ENCODE measurements at places on chromosomes 3 and 15.

DNA sequence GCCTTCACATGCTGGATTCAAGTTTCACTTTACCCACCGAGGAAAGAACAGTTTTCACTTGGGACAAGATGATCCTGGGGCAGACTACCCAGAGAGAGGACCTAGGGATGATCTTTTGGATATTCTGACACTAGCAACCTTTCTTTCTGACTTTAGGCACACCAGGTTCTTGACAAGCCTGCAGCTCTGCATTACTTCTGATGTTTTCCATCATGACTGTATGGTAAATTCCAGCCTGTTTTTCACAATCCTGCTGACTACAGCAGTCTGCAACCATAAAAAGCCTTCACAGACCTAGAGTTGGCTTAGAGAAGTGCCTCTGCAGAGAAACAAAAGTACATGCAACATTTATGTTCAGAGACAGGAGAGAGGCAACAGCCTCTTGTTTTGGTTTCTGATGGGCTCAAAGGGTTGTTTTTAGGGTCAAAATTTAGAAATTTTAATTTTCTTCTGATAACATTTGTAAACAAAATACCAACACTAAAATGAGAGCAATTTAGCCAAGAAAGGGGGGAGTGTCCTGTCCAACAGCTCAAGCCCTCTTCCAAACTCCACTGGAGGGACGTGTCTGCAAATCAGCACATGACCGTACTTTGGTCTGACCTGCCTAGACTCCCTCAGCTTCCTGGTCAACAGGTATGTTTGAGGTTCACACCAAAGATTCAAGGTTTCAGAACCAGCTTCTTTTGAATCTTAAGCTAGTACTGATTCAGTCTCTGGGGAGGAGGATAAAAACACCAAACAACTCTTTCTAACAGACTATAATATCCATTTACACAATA lies 799 bp downstream of the ABI3BP start:
- no peak for DNase-seq

DNA sequence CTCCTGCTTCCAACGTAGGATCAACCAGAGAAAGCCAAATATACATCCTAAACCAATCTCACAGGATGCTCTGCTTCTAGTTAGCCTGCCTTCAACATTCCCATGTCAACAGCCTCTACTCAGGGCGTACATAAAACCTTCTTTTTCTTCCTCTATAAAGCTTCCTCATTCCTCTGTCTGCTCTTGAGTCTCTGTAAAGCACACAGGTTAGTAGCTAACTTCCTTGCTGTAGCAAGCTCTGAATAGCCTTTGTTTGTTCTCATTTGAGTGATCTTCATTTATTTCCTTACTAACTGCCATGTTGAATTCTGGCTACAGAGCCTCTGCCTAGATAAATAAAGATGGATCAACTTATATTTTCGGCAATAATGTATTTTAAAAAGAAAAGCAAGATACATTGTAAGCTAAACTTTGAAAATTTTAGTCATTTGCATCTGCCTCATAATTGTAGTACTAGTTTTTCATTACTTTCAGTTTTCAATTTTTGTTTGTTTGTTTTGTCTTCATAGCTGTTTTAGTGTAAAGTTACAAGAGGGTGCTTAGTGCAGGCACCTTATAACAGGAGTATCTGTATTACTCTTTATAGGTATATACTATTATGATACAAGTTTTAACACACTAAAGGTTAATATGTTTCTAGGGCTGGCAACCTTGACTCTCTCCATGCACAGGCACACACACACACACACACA lies 498.2 kb downstream of the PYDC2 start:
- no peak for DNase-seq

DNA sequence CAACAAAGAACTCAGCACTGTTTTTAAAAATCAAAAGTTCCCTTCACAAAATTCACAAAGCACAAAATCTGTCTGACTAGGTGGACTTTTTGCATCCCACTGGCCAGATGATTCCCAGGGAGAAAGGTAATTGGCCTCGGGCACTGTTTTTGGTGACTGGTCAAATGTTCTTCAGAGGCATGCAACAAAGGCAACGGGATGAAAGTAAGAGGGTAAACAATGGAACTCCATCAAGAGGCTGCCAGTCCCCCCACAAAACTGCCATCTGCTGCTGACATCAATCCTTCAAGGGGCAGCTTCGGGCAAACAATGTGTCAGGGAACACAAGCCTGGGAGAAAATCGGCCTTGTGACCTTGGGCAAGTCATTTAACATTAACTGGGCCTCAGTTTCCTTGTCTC lies 3.3 kb downstream of the SRGAP3 start:
- DNase-seq, result no peak

GRCh38 chr3:125916376-125916978 lies 52.5 kb upstream of the ROPN1B start:
- no peak for DNase-seq

DNA sequence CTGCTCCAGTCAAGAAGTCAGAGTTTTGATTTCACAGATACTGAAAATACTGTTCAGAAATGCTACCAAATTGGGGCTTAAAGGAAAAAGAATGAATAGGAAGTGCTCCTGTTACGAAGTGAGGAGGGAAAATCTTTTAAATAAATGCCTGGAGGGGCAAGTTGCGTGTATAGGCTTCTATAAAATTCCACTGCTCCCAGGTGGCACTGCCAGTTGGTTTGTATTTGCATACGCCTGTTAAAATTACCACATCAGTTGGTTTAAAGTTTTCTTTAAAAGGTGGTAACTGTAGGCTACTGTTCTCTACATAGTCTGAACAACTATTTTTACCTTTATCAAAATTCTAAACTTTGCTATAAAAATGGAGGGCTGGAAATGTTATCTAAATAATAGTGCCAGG lies 123.5 kb downstream of the DLG1 start:
- DNase-seq, result no peak

- DNase-seq, result no peak
These were observed 15.9 kb upstream of the ACAD9 start for GRCh38 chr3:128863560-128863959.

GRCh38 chr3:120350401-120350941 lies 1.3 kb upstream of the LRRC58 start:
- no peak for DNase-seq

- no peak for DNase-seq
These were observed 60.8 kb downstream of the PLS1 start for GRCh38 chr3:142657033-142657432.

DNA sequence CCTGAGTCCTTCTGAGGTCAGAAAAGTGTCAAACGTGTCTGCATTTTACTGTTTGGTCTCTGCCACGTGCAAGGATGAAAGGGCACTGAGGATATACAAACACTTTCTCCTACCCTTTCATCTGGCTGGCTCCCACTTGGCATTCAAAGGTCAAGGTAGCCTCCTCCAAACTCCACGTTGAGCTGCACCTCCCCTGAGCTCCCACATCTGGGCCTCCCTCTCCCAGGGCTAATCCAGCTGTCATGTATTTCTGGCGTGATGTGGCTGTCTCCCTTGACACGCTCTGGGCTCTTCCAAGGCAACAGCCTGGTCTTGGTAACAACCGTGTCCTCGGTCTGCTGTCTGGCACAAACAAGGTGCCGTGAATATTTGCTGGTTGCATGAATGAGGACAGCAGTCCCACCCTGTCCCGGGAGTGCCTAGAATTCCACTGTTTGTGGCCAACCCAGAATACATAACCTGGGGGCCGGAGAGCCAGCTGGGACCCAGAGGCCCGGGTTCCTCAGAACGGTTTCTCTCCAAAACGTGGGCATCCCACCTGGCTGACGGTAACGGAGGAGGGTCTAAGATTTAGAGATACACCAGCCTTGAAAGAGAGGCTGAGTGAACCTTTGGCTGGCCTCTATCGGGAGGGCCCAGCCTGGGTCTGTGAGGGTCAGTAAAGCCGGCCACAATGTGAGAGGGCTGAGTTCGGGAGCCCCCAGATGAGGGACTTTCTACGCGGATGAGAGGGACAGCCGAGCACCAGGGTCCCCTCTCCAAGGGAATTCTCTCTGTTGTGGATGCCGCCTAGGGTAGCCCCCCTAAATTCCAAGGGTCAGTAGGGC lies 767 bp downstream of the GLT8D1 start:
- DNase-seq, result peak; percentile 24

DNA sequence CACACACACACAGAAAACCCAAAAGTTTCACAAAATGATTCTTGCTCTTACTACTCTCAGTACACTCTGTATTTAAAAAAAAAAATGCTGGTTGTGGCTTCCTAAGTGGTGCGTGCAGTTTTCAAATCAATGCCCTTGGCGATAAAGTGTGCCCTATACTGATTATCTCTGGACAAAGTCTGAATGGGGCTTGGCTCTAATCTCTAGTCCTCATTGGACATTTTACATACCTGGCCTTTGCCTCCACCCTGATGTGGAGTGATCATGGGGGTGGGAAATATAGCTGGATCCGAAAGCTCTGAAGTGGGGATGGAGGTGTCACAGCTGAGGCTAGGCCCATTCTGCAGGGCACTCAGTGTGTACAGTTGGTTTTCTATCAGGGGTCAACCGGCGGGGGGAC lies 14.1 kb downstream of the B3GNT5 start:
- no peak for DNase-seq

DNA sequence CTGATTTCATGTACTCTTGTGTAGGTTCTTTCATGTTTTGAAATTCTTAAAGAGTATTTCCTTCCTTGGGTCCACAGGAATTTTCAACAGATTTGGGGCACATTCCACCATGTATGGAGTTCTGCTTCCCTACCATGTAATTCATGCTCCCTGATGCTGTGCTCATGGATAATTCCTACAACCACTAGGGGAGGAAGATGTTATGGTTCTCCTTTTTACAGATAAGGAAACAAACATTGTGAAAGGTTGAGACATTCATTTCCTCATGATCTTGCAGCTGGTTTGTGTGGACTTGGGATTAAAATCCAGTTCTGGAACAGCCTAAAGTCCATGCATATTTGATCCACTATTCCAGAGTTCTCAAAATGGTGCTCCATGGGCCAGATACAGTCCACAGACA lies 174.9 kb upstream of the FRMD4B start:
- DNase-seq, result no peak

GRCh38 chr3:31772272-31772671 lies 208.8 kb downstream of the OSBPL10 start:
- DNase-seq, result no peak

DNA sequence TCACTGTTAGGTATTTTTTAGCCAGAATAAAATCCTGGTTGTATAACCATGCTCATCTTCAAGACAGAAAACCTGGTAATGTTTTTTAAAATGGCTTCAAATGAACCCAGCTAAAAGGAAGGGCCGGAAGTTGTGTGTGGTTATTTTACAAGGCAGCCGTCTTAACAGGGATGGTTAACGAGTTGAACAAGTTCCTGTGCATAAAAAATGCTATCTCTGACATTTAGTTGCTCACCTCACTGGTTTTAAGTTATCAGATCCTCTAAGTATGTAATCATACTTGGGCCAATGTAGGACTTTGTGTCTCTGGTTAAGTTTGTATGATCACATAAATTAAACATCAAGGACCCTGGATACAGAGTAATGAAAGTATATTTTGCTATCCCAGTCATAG lies 2.1 kb downstream of the ATP11B start:
- peak; percentile 65 for DNase-seq

GRCh38 chr3:195802261-195802701 lies 9.4 kb downstream of the MUC4 start:
- peak; percentile 69 for DNase-seq
